ENCODE measurements at places on chromosomes 1 and 21.

- DNase-seq: no peak
Measured at GRCh38 chr1:176315519-176316220, 108.6 kb upstream of the COP1 start.

- DNase-seq: no peak
Measured at GRCh38 chr1:14440731-14441130, 157.8 kb upstream of the KAZN start.

DNA sequence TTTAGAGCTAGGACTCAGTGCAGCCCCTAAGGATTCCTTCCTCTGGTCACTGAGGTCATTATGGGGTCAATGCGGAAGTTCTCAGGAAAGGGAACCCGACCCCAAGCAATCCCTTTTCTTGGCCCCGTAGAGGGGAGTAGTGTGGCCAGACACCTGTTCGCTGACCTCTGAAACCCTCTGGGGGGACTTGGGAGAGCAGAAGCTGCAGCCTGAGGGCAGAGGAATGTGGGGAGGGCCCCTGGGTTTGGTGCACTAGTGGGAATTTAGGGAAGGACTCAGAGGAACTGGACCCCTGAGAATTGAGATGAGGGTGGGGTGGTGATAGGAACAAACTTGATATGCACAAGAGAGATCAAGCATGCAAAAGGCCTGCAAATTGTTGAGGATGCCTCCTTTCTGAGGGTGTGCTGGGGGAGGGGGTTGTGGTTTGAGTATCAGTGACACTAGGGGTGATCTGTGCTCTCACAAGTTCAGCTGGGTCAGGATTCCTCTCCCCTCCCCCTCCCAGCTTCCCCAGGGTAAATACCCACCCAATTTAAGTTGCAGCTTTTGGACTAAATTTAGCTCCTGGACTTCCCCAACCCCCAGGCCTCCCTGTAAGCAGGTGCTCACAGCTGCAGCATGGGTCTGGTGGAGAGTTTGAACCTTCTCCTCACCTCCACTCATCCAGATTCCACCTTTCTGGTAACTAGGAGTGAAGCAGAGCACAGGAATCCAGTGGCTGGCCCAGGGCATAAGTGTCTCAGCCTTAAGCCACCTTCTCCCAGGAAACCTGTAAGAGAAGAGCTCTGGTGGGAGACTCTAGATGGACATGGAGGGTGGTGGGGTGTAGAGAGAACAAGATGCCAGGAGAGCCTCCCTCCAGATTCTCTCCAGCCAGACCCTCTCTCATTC lies 13.5 kb downstream of the ADAMTSL4 start:
- DNase-seq: peak; percentile 59

DNA sequence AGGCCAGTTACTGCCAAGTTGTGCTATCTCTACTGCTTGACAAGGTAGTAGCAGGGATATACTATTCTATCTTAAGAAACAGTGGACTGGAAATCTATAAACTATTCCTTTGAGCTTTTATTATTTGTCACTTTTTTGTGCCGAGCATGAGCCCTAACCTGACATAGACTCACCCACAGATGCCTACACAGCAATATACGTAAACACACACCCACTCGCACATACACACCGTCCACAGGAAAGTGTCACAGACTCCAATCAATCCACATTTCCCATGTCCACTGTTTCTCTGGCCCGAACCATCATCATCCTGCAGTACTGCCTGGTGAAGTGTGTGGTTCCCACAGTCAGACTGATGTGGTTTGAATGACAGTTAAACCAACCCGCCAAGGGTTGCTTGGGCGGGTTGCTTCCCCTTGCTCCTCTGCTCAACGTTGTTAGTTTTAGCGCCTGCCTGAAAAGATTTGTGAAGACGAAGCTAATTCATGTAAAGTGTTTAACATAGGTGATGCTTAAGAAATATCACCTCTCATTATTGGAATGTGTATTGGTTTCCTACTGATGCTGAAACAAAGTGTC lies 47.2 kb downstream of the ADAMTS1 start:
- no peak for DNase-seq

DNA sequence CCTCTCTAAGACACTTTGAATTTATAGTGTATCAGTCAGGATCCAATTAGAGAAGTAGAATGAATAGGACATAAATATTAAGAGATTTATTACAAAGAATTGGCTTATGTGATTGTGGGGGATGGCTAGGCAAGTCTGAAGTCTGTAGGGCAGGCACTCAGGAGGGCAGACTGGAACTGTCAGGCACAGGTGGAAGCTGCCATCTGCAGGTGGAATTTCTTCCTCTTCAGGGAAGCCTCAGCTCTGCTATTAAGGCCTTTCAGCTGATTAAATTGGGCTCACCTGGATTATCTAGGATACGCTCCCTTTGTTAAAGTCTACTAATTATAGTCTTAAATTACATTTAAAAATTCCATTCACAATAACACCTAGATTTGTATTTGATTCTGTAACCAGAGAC lies 92.0 kb upstream of the HAO2 start:
- DNase-seq: no peak

DNA sequence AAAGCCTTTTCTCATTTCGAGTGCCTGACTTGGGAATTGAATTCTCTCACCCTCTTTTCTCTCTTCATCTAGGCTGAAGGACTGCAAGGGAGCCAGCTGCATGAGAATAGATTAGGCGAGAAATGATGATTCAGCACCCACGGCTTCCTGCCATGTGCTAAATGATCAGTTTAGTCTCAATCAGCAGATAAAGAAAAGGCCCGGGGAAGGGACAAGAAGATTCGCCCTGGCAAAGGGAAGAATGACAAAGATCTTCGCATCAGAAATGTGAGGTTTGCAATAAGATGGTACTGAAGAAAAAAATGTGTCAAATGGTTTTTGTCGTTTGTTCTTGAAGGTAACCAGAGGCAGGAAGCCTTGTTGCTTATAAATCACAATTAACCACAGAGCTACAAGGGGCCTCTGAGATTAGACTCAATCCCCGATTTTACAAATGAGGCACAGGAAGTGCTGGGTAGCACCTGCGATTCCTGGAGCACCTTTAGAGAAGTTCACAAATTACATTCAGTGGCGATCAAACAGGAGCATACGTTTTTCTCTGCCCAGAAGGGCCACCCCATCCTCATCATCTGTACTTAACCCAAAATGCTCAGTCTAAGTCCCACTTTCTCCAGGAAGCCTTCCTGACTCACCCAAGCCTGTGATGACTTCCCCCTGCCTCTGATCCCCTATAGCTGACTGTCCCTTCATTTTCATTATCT lies 183.4 kb downstream of the ZNF281 start:
- no peak for DNase-seq

DNA sequence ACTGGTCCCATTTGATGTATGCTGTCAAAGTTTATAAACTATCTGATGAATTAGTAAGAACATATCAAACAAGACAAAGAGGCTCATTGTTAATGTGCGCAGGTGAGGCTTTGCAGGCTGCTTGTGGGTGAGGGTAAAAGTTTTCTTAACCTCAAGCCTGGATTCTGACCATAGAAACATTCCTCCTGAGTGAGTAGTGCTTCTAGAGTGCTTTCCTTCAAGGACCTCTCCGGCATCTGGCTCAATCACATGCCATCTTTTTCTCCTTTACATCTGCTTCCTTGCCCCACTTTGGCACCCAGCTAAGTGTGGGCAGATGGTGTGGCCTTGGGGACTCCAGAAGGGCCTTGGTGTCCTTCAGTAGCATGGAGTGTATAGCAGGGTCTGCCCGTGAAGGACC lies 104.0 kb downstream of the ROR1 start:
- no peak for DNase-seq

GRCh38 chr1:29811727-29812407 lies 575.5 kb downstream of the PTPRU start:
- DNase-seq: no peak

DNA sequence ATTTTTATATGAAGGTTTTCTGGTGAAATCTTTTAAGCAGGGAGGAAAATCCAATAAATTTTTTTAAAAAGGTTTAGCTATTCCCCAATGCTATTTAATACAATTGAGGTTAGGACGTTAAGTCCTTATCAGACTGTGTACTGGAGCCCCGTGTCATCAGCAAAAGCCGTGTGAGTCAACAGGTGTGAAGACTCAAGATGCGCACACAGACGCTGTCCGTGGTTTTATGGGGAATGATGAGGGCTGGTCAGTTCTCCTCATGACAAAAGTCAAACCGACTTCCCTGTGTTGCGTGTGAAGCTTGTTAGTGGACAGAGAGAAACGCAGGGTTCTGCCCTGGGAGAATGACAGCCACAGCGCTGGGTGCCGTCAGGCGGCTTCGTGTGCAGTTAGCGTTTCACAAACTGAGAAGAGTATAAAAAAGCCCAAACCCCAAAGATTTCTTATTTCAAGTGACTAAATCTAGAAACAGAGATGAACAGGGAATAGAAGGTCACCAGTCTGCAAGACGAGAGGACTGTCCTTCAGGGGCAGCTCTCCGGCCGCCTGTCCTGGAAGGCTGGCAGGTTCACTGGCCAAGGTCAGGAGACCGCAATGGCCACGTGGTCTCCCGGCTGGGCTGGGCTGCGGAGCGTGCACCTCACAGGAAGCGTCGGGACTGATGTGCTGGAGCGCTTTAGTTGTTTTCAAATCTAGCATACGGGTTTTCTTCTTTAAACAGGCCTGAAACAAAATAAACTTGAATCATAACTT lies 22.4 kb downstream of the PTTG1IP start:
- DNase-seq: no peak

DNA sequence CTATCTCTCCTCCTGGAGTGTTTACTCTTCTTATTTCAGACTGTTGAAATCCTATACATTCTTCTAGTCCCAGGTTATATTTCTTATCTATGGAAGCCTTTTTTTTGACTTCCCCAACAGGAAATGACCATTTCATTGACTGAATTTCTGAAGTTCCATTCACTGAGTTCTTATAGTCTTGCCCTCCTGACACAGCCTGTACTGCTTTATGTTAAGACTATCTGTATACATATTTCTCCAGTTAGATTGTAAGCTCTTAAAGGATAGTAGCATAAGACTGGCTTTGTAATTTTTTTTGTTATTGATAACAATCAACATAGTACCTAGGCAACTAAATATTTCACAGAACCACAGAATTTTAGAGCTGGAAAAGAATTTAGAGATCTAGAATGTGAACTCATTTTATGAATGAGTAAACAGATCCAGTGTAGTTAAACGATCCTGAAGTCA lies 14.9 kb upstream of the MACF1 start:
- DNase-seq: no peak

- DNase-seq: no peak
Measured at GRCh38 chr1:77407738-77408375, 126.0 kb downstream of the AK5 start.

DNA sequence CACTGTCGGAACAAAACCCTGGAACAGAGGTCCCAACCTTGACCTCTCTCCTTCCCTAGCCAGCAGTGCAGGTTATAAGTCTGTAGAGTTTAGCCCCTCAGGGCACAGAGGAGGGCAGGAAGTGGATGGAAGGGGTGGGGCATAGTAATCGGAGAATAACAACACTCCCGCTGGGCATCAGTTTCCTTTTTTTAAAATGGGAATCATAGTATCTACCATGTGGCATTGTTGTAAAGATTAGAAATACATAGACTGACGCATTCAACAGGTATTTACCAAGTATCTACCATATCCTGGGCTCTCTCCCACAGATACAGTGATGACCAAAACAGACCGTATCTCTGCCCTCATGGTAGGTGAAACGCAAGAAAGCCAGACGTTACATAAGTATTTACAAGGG lies 24.9 kb upstream of the ATF3 start:
- no peak for DNase-seq

GRCh38 chr1:116475850-116476218 lies 95.0 kb downstream of the CD58 start:
- no peak for DNase-seq

GRCh38 chr1:212544110-212544509 lies 64.5 kb upstream of the ATF3 start:
- no peak for DNase-seq

GRCh38 chr1:15524021-15524282 lies at the start of gene CASP9:
Gene CASP9, minus strand, starts transcription at chr1:15524215. Its CDS starts 15 bp downstream, at chr1:15524200.
- no peak for DNase-seq

DNA sequence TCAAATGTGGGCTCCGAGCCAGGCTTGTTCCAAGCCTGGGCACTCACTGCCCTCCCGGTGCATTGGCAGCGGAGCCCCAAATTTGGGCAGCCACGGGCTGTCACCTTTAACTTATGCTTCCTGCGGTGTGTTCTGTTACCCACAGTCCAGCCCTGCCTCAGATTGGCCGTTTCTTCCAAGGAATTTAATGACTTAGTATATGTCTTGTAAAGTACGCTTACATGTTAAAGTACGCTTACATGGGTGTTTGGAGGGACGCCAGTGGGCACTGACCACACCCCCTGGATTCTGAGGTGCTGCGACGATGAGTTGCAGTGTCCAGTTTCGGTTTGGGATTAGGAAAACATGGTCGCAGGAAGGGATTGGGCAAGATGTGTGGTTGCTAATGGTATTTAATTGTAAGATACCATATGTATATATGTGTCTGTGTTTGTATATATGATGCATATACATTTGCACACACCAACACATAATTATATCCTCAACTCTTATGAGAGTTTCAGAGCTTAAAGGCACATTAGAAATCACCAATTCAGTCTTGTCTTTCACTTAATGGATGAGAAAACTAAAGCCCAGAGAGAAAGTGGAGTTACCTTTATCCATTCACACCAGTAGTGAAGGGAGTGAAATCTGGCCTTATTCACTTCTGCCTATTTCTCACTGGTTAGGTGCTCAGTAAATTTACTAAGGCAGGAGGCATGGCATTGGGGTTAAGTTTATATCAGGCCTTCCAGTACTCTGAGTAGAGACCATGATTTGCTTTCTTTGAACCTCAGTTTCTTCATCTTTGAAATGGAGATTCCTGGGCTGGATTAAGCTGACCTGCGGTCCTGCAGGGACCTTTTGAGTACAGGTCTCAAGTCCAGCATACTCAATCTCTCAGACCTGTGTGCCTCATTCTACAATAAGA lies 1.0 kb downstream of the SMYD2 start:
- DNase-seq: no peak

GRCh38 chr1:236213534-236213933 lies 68.2 kb downstream of the ERO1B start:
- DNase-seq: no peak

DNA sequence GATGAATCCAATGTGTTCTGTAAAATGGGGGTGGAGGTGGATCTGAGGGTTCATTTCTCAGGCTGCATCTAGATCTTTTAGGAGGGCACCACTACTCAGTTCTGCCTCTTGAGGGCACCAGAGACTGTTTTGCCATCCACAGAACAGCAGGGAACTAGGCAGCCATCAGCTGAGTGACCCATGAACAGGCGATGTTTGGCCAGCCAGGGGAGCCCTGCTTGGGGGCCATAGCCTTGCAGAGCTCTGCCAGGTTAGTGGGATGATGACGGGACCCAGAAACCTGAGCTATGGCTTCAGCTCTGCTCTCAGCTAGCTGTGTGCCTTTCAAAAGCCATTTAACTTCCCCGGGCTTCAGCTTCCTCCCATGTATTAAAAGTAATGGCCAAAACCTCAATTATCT lies 13.4 kb upstream of the NOS1AP start:
- no peak for DNase-seq

GRCh38 chr21:44739316-44739715 lies 27.9 kb upstream of the TSPEAR start:
- no peak for DNase-seq
